ENCODE measurements at places on chromosomes 13 and 19. TPM values are rescaled to one million over a fixed set of nuclear protein-coding genes. Genes with fewer than 3 reads are reported as not detected.
A peak's percentile ranks its signal among the peaks of the same experiment; 100 is the strongest.

Gene RASIP1
- total RNA-seq: 0.21 TPM

DNA sequence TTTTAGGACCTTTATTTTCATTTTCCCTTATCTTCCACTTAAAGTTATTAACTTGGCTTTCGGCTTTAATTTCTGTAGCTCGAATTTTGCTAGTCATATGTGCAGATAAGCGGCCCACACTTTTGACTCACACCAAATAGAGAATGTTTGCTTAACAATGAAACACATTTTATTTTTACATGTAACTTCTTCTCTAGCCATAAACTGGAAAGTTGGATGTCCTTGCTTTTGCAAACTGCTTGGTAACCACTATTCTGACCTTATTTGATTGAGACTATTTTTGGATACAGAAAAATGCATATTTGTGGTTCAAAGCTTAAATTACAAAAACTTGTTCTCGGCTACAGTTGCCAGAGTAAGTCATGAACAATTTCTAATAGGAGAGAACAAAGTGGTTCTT is 600.0 kb downstream of the KCTD12 start:
- no peak for DNase-seq

DNA sequence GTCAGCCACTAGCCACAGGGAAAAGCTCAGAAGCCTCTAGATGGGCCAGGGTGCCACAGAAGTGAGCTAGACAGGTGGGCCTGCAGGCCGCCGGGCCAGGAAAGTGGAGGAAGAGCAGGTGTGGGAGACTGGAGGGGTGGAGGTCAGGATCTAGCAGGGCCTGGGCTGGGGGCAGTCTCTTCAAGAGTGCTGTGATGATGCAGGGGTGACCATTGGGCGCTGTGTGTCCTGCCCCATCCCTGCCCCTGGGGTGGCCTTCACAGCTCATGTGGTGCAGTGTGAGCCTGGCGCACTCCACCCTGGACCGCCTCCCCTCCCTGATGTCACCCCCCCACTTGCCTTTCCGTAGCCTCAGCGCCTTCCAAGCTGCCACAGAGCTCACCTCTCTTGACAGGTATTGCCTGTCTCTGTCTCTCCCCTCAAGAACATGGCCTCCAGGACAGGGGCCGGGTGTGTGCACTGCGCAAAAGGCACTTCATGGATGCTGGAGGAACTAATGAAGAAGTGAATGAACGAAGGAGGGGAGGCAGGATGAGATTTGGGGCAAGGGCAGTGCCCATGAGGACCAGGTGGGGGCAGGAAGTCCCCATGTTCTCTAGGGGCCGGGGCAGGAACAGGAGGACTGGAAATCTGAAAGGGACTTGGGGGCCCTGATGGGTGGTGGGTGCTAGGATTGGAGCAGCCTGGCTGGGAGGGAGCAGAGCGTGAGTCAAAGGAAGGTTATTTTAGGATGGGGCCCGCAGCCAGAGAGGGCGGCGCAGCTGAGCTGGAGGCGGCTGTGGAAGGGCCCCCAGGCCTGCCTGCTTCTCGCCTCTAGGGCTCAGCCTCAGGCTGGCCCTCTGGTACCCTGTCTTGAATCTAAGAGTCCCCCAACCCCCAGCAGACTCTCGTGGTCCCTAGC is 6.6 kb downstream of the SSBP4 start:
- DNase-seq: no peak

- DNase-seq: no peak
These were observed 6.4 kb downstream of the KMT5C start for GRCh38 chr19:55345818-55346724.

Gene ZNF569
- 5.8 TPM for total RNA-seq

Gene BABAM1
- 111 TPM for total RNA-seq

Gene AP1M2
- total RNA-seq: not detected

- DNase-seq: no peak
These were observed 1063.8 kb downstream of the EFNB2 start for GRCh38 chr13:105471673-105472072.

GRCh38 chr13:112783135-112783977 is 93.5 kb downstream of the ATP11A start:
- no peak for DNase-seq

Gene FCAR
- total RNA-seq: not detected

- DNase-seq: no peak
These were observed 4.5 kb upstream of the ADGRE2 start for GRCh38 chr19:14782626-14783409.

Gene TNFAIP8L1
- 21.4 TPM for total RNA-seq

DNA sequence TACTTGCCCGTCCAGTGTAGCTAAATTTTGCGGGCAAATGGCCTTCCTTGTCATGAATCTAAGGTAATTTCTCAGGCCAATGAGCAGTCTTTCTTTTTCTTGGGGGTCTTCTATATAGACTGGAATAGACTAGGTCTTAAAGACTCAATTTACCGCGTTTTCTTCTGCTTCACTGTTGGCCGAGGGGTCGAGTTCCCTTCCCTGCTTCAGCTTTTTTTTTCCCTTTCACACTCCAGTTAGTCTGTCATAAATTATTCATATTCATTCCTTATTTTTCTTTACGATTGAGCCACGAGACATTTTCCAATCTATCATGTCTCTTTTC is 276 bp downstream of the ALG11 start:
- DNase-seq: no peak

- DNase-seq: no peak
These were observed 60.8 kb downstream of the KCTD12 start for GRCh38 chr13:76825430-76825829.

DNA sequence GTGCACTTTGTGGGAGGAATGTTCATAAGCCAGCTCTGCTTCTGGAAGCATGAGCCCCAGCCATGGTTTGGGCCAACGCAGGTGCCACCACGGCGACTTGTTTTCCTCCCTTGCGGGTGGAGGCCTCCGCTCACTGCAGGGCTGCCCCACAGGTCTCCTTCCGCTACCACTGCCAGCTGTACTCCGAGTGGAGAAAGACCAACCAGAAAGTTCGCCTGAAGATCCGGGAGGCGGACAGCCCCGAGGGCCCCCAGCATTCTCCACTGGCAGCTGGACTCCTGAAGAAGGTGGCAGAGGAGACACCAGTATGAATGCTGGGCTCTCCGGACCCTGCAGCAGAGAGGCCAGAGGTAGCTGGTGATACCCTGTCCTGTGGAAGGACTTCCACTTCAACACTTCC is 6.5 kb upstream of the HNRNPM start:
- no peak for DNase-seq

- peak; percentile 45 for DNase-seq
These were observed 216.2 kb downstream of the IRS2 start for GRCh38 chr13:109569958-109570711.

- DNase-seq: no peak
These were observed 127.5 kb downstream of the SIPA1L3 start for GRCh38 chr19:38034492-38034860.

DNA sequence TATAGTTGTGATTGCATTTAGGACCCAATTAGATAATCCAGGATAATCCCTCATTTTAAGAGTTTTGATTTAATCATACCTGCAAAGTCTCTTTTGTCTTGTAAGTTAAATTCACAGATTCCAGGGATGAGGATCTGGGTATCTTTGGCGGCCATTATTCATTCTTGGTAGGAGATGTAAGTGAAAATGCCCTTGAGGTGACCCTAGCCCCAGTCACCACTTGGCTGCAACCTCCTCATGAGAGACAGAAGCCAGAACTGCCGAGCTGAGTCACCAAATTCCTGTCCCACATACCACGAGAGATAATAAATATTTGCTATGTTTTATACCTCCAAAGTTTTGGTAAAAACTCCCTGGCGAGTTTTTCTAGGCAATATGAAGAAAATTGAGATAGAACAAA is 389.4 kb downstream of the RFC3 start:
- no peak for DNase-seq

- DNase-seq: no peak
These were observed 68.0 kb upstream of the C1QTNF9B start for GRCh38 chr13:23965346-23965745.

Gene OR10H1
- total RNA-seq: not detected

- DNase-seq: peak; percentile 16
These were observed 371.9 kb downstream of the KCNRG start for GRCh38 chr13:50387051-50387581.

DNA sequence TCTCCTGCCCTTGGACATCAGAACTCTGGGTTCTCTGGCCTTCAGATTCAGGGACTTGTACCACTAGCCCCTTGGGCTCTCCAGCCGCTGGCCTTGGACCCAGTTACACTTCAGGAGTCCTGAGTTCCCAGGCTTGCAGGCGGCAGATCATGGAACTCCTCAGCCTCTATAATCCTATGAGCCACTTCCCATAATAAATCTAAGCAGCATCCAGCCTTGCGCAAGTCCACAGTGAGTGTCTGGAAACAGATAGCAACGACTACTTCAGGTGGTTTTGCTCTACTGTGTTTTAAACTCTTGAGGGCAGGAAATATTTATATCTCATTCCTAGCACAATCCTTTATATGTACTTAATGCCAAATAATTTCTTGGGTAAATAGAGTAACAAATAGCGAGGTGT is 92.3 kb downstream of the COL4A1 start:
- DNase-seq: no peak

Gene SSC5D
- total RNA-seq: 0.22 TPM

GRCh38 chr13:25840261-25840660 is 211.6 kb downstream of the SHISA2 start:
- DNase-seq: no peak

- no peak for DNase-seq
These were observed 143.5 kb downstream of the DNAJC15 start for GRCh38 chr13:43166644-43167457.

- DNase-seq: no peak
These were observed 2596.2 kb downstream of the PCDH9 start for GRCh38 chr13:64633948-64634347.

GRCh38 chr13:110125157-110125556 is 181.8 kb downstream of the COL4A1 start:
- no peak for DNase-seq

DNA sequence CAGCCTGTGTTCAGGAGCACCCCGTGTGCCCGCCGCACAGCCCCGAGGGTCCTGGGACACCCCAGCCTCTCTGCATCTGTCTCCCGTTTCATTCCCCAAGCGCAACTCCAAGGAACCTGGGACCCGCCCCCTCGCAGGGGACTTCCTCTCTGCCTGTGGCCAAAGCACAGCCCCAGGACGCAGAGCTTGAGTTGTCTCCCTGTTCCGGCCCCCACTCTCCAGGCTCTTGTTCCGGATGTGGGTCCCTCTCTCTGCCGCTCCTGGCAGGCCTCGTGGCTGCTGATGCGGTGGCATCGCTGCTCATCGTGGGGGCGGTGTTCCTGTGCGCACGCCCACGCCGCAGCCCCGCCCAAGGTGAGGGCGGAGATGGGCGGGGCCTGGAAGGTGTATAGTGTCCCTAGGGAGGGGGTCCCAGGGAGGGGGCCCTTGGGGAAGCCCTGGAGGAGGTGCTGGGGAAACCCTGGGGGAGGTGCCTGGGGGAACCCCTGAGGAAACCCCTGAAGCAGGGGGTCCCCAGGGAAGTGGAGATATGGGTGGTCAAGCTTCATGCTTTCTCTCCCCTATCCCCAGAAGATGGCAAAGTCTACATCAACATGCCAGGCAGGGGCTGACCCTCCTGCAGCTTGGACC is 1.3 kb downstream of the HCST start:
- DNase-seq: peak; percentile 91

All from naive thymus-derived CD4-positive, alpha-beta T cell (primary cell).